ENCODE measurements at places on chromosomes 12 and 14. TPM values are rescaled to one million over a fixed set of nuclear protein-coding genes. Genes with fewer than 3 reads are reported as not detected.

ALX1 gene
- total RNA-seq = not detected

DNA sequence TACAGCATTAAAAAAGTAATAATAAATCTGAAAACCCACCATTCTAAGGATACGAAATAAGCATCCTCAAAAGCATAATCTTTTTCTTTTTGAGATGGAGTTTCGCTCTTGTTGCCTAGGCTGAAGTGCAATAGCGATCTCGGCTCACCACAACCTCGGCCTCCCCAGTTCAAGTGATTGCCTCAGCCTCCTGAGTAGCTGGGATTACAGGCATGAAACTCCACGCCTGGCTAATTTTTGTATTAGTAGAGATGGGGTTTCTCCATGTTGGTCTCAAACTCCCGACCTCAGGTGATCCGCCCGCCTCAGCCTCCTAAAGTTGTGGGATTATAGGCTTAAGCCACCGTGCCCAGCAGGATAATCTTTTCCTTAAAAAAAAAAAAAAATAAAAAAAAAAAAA lies 4.3 kb downstream of the CCNT1 start:
- DNase-seq = no peak

DNA sequence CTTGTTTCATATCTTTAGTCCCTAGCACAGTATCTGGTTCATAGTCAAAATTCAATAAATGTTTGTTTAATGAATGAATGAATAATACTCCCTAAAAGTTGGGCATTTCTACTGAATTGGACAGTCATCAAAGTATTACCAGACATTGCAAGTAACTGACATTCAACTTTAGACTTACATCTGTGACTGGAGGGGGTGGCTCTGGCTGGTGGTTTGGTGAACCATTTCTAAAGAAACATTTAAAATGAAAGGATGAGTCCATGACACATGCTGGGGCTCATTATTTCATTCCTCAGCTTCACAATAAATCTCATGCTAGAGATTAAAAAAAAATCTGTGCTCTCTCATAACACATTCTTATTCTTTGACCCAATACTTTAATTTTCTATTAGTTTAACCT lies 20.6 kb upstream of the CSRNP2 start:
- no peak for DNase-seq

GRCh38 chr12:2858334-2858733 lies 1.5 kb upstream of the TEX52 start:
- no peak for DNase-seq

DNA sequence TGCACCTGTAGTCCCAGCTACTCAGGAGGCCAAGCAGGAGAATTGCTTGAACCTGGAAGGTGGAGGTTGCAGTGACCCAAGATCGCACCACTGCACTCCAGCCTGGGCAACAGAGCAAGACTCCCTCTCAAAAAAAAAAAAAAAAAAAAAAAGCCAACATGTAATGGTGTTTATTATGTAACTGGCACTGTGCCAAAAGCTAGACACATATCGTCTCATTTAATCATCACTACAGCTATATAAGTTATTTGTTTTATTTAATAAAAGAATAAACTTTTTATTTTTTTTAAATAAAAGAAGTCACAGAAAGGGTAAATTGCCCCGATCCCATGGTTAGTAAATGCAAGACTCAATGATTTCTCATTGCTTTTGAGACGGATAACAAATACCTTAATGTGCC lies 76.9 kb downstream of the PTCSC3 start:
- DNase-seq = no peak

KRT85 gene
- not detected for total RNA-seq

- DNase-seq = no peak
These were observed 36.2 kb downstream of the OAS2 start for GRCh38 chr12:113014565-113014964.

- DNase-seq = no peak
These were observed 20.2 kb upstream of the KIF26A start for GRCh38 chr14:104118006-104118844.

TPPP2 gene
- not detected for total RNA-seq
